ENCODE measurements at places on chromosomes 4 and X.

DNA sequence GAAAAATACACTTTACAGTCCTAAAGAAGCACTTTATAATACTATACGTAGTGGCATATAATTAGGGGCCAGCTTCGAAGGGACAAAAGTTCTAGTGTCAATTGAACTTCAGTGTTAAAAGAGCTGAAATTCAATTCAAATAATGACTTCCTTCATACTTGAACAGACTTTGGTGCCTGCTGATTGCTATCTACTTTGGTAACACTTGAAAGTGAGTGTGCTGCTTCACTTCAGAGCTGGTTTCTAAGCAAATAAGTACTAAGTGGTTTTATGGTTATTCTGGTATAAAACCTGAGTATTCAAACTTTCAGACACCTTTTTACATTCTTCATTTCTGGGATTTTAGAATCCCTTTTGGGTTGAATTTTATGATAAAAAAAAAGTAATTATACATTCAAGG lies 107.0 kb downstream of the SLC4A4 start:
- no peak for DNase-seq

- no peak for DNase-seq
These were observed 1100.9 kb downstream of the RPA4 start for GRCh38 chrX:97984641-97985040.

GRCh38 chr4:180150818-180151217 lies 2092.4 kb upstream of the TENM3 start:
- no peak for DNase-seq

GRCh38 chr4:126568652-126569570 lies 1063.8 kb upstream of the INTU start:
- no peak for DNase-seq

DNA sequence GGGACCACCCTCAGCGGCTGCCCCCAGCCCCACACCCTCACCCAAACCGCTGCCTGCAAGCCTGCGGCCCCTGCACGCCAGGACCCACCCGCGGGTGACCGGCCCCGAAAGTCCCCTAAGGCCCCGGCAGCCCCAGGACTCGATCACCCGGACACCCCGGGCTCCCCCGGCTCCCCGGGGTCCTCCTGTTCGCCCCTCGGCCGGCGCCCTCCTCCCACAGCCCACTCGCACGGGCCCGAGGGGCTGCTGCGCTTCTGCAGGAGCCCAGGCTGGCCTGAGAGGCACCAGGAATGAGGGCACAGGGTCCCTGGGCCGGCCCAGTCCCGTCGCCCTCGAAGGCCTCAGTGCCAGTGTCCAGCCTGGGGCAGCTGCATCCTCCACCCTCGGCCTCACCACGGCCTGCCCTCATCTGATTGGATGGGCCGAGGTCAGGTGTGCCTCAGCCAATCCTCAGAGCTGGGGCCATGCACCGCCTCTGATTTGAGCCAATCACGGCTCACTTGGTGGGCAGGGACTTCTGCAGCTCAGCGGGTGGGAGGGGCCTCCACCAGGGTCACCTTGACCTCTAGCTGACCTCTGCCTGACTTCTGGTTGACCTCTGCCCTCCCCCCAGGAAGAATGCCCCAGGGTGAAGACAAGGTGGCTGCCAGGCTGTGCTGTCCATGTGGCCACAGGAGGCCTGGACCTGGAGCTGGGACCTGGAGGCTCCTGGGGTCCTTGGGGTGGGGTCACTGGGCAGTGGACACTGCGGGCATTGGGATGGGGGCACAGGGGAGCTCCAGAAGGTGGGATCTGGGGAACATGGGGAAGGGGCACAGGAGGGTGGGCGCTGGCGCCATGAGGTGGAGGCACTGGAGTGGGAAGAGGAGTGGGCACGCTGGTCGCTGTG lies 97.6 kb upstream of the NKX1-1 start:
- DNase-seq, result no peak

DNA sequence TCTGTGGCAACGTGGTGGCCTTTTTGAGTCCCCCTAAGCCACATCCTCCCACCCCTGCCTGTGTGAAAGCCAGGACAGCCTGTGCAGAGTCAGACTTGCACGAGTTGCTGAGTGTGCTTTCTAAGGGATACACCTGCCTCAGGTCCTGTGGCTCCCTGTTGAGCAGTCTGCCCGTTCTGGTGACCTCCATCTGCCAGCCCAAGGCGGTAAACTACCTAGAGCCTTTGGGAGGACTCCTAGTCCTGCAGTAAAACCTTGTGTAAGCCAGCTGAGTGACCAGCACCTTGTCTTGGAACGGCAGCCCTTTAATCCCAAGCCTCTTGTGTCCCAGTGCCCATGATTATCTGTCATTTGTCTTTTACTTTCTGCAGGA lies 69.3 kb downstream of the NBDY start:
- no peak for DNase-seq

DNA sequence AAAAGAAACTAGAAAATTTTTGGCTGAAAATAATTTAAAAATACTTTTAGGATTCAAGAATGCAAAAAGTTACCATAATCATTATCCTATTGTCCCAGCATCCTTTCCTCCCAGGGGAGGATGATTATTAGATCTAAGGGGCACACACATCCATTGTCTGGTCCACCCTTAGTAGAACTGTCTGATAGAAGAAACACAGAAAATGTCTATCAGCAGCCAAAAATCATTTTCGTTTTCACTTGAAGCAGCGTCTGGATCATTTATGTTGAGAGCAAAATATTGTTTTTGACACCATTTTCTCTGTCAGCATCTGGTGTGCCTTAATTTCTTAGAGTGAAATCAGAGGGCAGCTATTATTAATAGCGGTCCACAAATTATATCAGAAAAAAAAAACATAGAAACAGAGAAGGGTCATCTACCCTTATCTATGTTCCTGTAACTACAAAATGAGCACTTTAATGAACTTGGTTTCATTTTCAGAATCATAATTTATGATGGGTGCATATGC lies 446.3 kb downstream of the TRAM1L1 start:
- no peak for DNase-seq

DNA sequence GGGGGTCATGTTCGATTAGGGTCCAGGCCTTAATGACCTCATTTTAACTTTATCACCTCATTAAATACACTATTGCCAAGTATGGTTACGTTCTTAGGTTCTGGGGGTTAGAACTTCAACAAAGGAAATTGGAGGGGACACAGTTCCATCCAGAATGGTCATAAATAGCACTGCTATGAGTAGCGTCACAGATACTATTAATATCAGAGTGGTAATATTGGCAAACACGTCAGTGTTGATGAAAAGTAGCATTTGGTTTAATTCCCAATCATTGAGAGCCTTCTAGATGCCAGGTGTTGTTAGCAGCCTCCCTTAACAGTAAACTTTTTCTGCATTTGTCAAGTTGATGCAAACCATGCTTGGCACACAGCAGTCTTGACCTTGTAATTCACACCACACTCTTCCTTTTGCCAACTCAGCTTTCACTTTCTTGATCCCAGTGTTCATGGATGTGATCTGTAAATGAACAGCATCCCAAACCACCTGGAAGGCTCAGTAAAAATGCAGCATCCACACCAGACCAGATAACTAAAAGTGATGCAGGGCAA lies 912.5 kb upstream of the TENM3 start:
- no peak for DNase-seq
